ENCODE measurements at places on chromosomes 5 and 9. TPM values are rescaled to one million over a fixed set of nuclear protein-coding genes. Genes with fewer than 3 reads are reported as not detected.

Gene SCGB3A2
- not detected for total RNA-seq

Gene CARD9
- total RNA-seq: 2.6 TPM

Gene SLC25A25
- total RNA-seq: 40.9 TPM

Gene SPINK13
- not detected for total RNA-seq

GRCh38 chr5:134524826-134525682 is at the start of gene JADE2:
Gene JADE2 (plus strand): TSS chr5:134525670. CDS start chr5:134535858, 10,188 bp downstream.
- H3K4me1 ChIP-seq: peaks cover 3% of the 10 kb centered on the region
- peak within 1 kb of the TSS; percentile 80 for H3K27ac ChIP-seq
- H3K36me3 ChIP-seq: no peaks in the 10 kb centered on the region

GRCh38 chr5:63111891-63112290 is 533.3 kb downstream of the LRRC70 start:
- no peak overlapping the region for H3K4me3 ChIP-seq
- DNase-seq: no peak
- no peak overlapping the region for H3K27ac ChIP-seq
- no peaks in the 10 kb centered on the region for H3K27me3 ChIP-seq
- no peaks in the 10 kb centered on the region for H3K4me1 ChIP-seq

DNA sequence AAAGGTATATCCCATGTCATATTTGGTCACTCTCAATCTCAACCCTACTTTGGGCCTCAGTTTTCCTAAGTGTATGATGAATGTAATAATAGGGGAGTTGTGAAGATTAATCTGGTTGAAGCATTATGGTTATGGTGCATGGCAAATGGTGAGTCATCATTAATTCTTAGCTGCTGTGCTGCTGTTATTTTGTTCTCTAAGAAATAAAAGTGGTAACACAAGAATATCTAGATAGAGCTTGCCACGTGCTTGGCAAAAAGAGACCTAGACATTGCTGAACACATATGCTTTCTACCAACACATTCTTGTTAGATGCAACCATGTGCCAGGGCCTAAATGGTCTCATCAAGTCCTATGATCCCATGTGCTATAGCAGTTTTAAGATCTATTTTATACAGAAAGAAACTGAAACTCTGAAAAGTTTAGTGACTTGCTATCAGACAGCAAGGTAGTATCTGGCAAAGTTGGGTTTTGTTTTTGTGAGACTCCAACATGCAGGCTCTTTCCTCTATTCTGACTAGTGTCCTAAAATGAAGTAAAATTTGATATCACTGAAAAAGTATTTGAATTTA is 699.9 kb upstream of the MEF2C start:
- H3K27ac ChIP-seq: no peak overlapping the region
- no peaks in the 10 kb centered on the region for H3K36me3 ChIP-seq
- no peak overlapping the region for H3K4me3 ChIP-seq
- no peak for DNase-seq

Gene SPATA31A3
- total RNA-seq: not detected

Gene PCDHB13
- 6.7 TPM for total RNA-seq

Gene SUSD3
- 3.8 TPM for total RNA-seq

- H3K4me1 ChIP-seq: no peaks in the 10 kb centered on the region
- no peak for DNase-seq
- no peak overlapping the region for H3K4me3 ChIP-seq
- H3K36me3 ChIP-seq: no peaks in the 10 kb centered on the region
These were observed 90.2 kb upstream of the BOD1 start for GRCh38 chr5:173706700-173707099.

DNA sequence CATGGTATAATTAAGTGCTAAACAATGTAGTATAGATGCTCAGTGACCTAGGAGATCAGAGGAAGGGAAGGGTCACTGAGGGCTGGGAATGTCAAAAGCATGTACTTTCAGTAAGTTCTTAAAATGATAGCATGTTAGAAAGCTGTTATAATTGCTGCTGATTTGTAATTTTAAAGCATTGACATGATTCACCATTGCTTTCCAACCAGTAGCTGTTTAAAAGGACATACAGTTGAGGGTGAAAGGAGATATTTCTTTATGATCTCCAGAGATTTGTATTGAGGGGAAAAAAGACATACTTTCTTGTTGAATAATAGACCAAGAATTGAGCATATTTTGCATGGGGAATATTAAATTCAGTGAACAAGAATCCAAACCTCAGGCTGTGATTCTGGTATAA is 1.2 kb upstream of the SLC1A3 start:
- H3K4me3 ChIP-seq: no peak overlapping the region
- no peak for DNase-seq
- no peaks in the 10 kb centered on the region for H3K4me1 ChIP-seq
- H3K36me3 ChIP-seq: no peaks in the 10 kb centered on the region
- no peak overlapping the region for H3K27ac ChIP-seq
- no peaks in the 10 kb centered on the region for H3K27me3 ChIP-seq

GRCh38 chr5:179319741-179320281 is 25.4 kb downstream of the ADAMTS2 start:
- H3K4me1 ChIP-seq: no peaks in the 10 kb centered on the region
- peak; percentile 78 for DNase-seq
- no peaks in the 10 kb centered on the region for H3K27me3 ChIP-seq
- H3K36me3 ChIP-seq: no peaks in the 10 kb centered on the region
- no peak overlapping the region for H3K4me3 ChIP-seq
- H3K27ac ChIP-seq: no peak overlapping the region

Gene PCDHB10
- total RNA-seq: 3.6 TPM

GRCh38 chr5:83227611-83228010 is 150.3 kb downstream of the XRCC4 start:
- H3K4me1 ChIP-seq: no peaks in the 10 kb centered on the region
- no peak for DNase-seq
- no peaks in the 10 kb centered on the region for H3K27me3 ChIP-seq

DNA sequence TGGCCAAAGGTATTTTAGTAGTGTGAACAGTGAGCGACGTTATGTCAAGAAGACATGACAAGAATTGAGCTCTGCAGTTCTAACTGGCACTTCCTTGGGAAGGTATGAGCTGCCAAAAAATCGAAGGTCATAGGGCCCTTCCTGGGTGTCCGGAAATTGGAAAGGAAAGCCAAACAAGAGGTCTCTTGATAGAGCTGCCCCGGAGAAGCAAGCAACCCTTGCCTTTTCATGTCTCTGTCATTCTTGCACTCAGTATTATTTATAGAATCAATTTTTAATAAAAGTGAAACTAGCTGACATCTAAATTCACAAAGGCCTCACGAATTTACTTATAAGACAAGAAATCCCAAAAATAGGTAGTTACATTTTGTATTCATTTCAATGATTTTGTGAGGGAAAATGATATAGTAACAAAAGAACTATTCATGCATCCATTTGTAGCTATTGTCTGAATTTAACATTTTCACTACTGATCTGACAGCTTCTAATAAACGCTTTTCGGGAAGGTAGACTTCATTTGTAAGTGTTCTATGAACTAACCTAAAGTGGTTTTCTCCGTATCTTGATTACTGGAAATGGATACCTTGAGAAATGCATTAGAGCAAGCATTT is 113.8 kb upstream of the VCAN start:
- DNase-seq: no peak
- no peaks in the 10 kb centered on the region for H3K36me3 ChIP-seq

DNA sequence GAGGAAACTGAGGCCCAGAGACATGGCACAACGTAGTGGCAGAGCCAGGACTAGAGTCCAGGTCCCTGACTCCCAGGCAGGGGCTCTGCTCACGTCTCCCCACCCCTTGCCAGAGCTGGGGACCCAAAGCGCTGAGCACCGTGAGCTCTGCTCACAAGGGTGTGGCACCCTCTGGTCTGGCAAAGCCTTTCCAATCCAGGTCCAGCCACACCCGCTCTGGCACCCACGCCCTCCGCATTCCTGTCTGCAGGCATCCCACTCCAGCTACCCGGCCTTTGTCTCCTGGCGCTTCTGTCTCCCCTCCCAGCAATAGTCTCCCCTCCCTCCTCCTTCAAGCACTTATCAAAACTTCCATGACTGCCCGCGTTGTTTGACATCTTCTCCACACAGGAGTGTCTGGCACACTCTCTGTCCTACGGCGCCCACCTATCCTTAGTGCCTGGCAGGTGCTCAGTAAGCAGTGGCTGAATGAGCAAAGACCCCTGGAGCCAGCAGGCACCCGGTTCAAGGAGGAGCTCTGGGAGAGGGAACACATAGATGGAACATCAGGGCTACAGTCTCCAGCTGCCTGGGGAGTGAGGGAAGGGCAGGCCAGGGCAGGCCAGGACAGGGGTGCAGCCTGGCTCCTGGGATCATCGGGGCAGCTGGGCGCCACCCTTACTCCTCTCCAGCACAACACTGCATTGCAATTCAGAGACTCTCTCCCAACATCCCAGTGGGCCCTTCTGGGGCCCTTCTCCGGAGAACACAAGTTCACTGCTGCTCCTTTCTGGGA is 12.0 kb downstream of the HIGD2A start:
- H3K27me3 ChIP-seq: no peaks in the 10 kb centered on the region
- H3K36me3 ChIP-seq: peaks cover 2% of the 10 kb centered on the region
- no peaks in the 10 kb centered on the region for H3K4me1 ChIP-seq
- no peak overlapping the region for H3K27ac ChIP-seq
- no peak for DNase-seq

GRCh38 chr9:99472240-99472915 is 250.3 kb downstream of the SEC61B start:
- no peaks in the 10 kb centered on the region for H3K4me1 ChIP-seq
- H3K4me3 ChIP-seq: no peak overlapping the region
- no peaks in the 10 kb centered on the region for H3K27me3 ChIP-seq
- no peak for DNase-seq
- H3K27ac ChIP-seq: no peak overlapping the region

- no peaks in the 10 kb centered on the region for H3K4me1 ChIP-seq
- DNase-seq: no peak
- H3K4me3 ChIP-seq: no peak overlapping the region
- no peaks in the 10 kb centered on the region for H3K36me3 ChIP-seq
- no peaks in the 10 kb centered on the region for H3K27me3 ChIP-seq
These were observed 8.5 kb upstream of the CCDC187 start for GRCh38 chr9:136312436-136312835.

GRCh38 chr5:13629218-13629617 is 315.3 kb downstream of the DNAH5 start:
- no peaks in the 10 kb centered on the region for H3K4me1 ChIP-seq
- H3K4me3 ChIP-seq: no peak overlapping the region
- H3K27me3 ChIP-seq: no peaks in the 10 kb centered on the region

Gene OR2K2
- total RNA-seq: not detected

DNA sequence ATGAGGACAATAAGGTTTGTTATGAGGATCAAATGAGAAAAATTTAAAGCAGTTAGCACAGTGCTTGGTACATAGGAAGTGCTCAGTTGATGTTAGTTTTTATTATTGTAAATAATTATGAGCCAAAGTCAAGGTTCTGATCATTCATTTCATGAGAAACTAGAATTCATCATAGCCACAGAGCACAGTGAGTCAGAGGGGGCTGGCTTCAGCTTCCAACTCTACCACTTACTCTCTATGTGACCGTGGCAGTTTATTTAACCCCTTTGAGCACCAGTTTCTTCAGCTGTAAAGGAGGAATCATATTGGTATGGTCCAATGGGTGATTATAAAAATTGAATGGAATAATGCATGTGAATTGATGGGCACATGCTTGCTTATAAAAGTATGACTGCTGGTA is 39.4 kb downstream of the KLHL3 start:
- H3K4me3 ChIP-seq: no peak overlapping the region
- H3K27me3 ChIP-seq: no peaks in the 10 kb centered on the region
- H3K36me3 ChIP-seq: no peaks in the 10 kb centered on the region

GRCh38 chr5:94618493-94619328 is at the start of the genes KIAA0825 and SLF1:
Gene KIAA0825 (minus strand): TSS chr5:94618604. CDS start chr5:94537126, 81,478 bp downstream.
Gene SLF1 (plus strand): TSS chr5:94618669. CDS start chr5:94628811, 10,142 bp downstream.
- H3K27me3 ChIP-seq: no peaks in the 10 kb centered on the region
- peak; percentile 95 for DNase-seq
- no peaks in the 10 kb centered on the region for H3K4me1 ChIP-seq
- H3K36me3 ChIP-seq: no peaks in the 10 kb centered on the region
- H3K4me3 ChIP-seq: peak within 1 kb of the TSS; percentile 90
- H3K27ac ChIP-seq: no peak within 1 kb of the TSS

DNA sequence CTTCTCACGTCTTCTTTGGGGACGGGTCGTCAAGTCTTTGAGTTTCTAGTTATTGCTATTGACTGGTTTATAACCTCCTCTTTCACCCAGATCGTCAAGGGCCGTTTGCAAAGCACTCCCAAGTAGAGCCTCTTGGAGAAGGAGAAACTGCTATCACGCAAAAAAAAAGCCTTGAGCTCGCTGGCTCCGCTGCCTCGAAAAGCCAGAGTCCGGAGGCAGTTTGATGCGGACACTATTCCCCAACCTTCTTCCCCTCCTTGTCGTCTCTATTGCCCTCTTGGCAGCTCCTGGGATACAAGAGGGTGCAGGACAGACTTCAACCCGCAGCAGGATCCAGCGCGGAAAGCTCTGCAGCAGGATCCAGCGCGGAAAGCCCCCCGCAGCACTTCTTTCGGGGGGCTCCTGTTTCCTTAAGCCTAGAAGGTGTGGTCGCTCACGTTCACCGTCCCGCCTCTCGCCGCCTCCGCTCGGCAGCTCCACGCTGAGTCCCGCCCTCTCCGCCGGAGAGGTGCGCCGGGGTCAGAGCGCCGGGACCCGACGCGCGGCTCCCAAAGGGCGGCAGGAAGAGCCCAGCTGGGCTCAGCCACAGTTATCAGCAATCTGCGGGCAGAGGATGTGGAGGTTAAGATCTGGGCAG is at the start of gene PCDHAC1:
PCDHAC1 (plus strand) TSS at position 494 of the 637 bp plus-strand sequence. CDS start 594 bp downstream, outside the sequence.
- H3K36me3 ChIP-seq: no peaks in the 10 kb centered on the region
- no peak for DNase-seq
- peak within 1 kb of the TSS; percentile 18 for H3K4me3 ChIP-seq
- no peaks in the 10 kb centered on the region for H3K27me3 ChIP-seq

DNA sequence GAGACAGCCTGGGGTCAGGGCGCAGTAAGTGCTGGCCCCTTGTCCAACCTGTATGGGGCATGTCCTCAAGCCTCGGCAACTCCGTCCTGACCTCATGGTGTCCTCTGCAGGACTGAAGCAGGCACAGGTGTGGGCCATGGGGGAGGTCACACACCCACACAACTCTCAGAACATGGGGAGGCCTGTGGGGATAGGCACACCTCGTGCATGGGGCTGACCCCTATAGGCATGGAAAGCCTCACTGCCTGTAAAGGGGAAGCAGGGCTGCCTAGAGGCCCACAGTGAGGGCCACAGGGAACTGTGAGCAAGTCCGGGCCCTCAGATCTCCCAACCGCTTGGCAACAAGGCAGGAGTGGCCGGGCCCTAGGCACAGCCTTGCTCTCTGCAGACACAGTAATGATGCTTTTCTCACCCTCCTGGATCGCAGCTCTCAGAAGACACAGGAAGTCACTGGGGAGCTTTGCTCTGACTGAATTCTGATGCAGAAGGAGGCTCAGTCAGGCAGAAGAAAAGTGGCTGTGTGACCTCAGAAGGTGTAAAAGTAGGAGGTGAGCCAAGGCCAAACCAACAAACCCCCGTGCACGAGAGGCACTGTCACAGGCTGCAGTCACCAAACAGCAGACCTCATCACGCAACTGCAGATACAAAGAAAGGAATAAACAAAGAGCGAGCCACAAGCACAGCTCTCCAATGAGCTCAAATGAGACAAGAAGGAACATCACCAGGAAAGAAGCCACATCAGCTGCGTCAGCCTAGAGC is 5.4 kb downstream of the IPPK start:
- no peak overlapping the region for H3K27ac ChIP-seq
- H3K27me3 ChIP-seq: no peaks in the 10 kb centered on the region
- peak; percentile 55 for DNase-seq
- H3K36me3 ChIP-seq: peaks cover 3% of the 10 kb centered on the region
- H3K4me3 ChIP-seq: no peak overlapping the region
- H3K4me1 ChIP-seq: no peaks in the 10 kb centered on the region

Gene FRMD3
- total RNA-seq: 7.2 TPM

Gene INSYN2B
- total RNA-seq: 0.10 TPM

GRCh38 chr5:76401801-76402250 is 1.3 kb upstream of the IQGAP2 start:
- H3K36me3 ChIP-seq: no peaks in the 10 kb centered on the region
- H3K27ac ChIP-seq: no peak overlapping the region
- H3K27me3 ChIP-seq: no peaks in the 10 kb centered on the region

Data from aorta (tissue), 5 donors.